ENCODE measurements at places on chromosomes 12 and 14.
A peak's percentile ranks its signal among the peaks of the same experiment; 100 is the strongest.

DNA sequence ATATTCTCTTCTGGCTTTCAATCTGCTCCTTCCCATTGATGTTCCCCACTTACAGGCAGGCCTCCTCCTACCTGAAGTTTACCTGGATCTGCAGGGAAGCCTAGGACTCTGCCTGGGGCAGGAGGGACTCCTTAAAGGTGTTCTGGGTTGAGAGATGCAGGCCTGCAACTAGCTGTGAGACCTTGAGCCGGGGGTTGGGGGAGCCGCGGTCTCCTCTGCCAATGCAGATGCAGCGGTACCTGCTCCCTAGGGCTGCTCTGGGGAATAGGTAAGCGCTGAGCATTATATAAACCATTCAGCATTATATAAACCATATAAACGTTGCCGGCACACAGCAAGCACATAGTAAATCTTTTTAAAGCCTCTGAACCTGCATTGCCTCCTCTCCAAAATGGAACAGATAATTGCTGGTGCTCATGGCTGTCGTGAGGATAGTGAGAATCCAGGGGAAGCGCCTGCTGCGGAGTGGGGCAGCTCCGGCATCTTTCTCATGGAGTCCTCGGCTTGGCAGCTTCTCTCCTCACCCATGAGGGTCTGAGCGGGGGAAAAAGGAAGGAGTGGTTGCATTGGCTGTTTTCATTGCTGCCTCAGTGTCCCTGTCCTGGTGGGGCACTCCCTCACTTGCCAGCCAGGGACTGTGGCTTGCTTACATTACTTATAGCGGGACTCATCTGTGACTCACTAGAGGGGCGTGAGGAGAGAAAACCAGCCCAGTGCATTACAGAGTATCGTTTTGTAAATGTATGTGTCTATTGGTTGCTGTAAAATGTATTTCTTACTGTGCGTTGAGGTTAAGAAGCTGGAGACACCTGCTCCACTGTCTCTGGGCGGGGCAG lies 12.5 kb upstream of the KRT80 start:
- DNase-seq = no peak

GRCh38 chr12:106760184-106760531 lies 14.3 kb upstream of the RIC8B start:
- DNase-seq = peak; percentile 43

DNA sequence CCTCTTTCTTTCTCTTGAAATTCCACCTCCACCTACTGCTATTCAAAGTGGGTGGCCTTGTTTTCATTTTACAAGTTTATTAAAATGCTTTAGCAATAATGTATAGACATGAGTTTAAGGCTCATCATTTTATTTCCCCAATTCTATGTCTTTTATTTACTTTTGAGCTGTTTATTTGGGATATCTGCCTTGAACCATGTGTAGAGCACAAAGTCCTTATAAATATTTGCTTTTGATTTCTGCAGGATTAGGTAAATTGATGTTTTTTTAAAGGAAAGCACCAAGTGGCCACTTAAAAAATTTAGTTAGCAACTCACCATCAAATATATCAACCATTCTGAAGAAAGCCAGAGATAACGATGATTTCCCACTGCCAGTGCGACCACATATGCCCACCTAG lies 39.8 kb upstream of the KCNJ8 start:
- no peak for DNase-seq

DNA sequence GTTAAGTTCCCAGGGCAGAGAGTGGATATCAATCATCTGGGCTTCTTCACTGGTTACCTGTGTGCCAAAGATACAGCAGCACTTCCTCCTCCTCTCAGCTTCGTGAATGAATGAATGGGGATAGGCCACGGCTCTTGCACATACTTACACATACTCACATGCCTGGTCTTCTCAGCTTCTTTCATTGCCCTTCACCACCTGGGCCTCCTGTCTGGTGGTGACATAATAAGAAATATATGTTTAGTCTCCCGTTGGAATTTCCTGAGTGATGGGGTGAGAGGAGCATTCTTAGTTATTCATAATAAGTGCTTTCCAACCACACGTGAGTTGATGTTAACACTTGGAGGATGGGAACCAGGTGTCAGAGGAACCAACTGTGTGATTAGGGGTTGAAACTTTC lies 268.1 kb upstream of the RMST start:
- no peak for DNase-seq

- DNase-seq = no peak
Measured at GRCh38 chr14:29235991-29236390, 469.4 kb downstream of the FOXG1 start.

- no peak for DNase-seq
Measured at GRCh38 chr12:115712676-115713075, 564.8 kb downstream of the MED13L start.

DNA sequence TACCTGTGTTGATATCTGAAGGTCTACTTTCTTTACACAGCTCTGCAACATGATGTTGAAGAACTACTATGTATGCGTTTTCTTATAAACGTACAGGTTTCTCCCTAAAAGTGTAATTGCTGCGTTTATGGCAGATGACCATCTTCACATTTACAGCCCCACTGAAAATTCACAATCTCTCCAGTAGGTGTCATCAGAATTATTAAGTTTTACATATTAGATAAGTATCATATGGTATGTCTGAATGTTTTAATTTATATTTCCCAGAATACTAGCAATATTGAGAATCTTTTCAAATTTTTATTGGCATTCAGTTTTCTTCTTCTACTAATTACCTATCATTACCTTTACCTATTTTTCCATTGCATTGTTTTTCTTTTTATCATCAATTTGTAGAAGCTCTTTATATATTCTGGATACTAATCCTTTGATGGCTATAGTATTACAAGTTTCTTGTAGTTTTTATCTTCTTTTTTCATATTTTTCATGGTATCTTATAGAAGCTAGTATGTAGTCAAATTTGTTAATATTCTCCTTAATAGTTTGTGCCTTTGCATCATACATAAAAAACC lies 123.5 kb downstream of the CAPZA3 start:
- DNase-seq = no peak

GRCh38 chr12:94721173-94721572 lies 70.8 kb upstream of the TMCC3 start:
- DNase-seq = no peak

DNA sequence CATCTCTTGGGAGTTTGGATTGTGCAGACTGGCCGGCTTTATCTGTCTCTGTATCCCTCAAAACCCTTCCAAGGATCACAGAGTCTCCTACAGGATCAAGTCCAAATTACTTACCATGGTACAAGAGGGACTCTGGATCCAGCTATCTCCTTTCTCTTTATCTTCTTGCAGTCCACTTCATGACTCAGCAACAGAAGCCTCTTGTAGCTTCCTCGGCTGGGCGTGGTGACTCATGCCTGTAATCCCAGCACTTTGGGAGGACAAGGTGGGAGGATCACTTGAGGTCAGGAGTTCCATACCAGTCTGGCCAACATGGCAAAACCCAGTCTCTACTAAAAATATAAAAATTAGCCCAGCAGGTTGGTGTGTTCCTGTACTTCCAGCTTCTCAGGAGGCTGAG lies 189.7 kb downstream of the BCAT1 start:
- DNase-seq = no peak

- DNase-seq = no peak
Measured at GRCh38 chr14:58712357-58712756, 74.6 kb downstream of the DACT1 start.

GRCh38 chr12:10097521-10097920 lies 1.3 kb downstream of the CLEC1A start:
- DNase-seq = no peak

GRCh38 chr14:30999038-30999773 lies 26.2 kb upstream of the AP4S1 start:
- no peak for DNase-seq

- no peak for DNase-seq
Measured at GRCh38 chr12:53064613-53065436, 14.4 kb downstream of the SPRYD3 start.

DNA sequence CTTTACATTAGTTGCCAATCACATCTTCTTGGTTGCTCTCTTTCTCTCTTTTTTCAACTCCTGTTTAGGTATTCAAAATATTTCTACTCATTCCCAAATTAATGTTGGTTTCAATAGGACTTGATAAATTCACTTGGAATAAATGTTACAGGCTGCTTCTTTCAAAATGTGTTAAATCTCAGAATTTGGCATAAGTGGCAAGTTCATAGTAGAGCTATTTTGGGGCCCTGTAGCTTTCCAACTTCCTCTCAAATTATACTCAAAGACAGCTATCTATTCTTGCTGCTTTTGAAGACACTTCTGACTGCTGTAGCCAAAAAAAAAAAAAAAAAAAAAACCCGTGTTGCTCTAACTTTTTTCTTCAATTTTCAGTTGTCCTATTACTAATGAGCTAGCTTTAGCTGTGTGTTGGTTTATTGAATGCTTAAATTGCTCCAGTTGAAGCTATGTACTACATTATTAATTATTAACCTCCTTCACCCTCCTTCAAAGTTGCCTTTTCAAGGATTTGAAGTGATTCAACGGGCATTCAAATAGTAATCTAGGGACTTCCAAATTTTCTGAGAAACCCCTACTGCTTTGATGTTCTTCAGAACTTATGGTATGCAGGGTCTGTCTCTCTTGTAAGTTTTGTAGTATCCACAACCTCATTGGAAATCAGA lies 554.6 kb upstream of the FLRT2 start:
- DNase-seq = no peak

DNA sequence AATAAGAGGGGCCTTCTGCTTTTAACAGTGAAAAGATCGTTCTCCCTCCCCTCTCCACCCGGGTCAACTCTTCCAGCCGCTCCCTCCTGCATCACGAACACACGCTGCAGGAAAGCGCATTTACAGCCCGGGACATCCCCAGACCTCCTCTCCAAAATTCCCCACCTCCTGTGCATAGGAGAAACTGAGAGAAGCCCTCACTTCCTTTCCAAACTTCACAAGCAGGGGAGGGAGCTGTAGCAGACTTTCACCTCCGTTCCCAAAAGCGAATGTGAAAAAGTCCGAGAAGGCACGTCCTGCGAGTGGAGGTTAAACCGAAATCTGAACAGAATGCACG lies 513 bp downstream of the BCAT1 start:
- DNase-seq = no peak

GRCh38 chr14:84477996-84478395 lies 1051.9 kb upstream of the FLRT2 start:
- no peak for DNase-seq

DNA sequence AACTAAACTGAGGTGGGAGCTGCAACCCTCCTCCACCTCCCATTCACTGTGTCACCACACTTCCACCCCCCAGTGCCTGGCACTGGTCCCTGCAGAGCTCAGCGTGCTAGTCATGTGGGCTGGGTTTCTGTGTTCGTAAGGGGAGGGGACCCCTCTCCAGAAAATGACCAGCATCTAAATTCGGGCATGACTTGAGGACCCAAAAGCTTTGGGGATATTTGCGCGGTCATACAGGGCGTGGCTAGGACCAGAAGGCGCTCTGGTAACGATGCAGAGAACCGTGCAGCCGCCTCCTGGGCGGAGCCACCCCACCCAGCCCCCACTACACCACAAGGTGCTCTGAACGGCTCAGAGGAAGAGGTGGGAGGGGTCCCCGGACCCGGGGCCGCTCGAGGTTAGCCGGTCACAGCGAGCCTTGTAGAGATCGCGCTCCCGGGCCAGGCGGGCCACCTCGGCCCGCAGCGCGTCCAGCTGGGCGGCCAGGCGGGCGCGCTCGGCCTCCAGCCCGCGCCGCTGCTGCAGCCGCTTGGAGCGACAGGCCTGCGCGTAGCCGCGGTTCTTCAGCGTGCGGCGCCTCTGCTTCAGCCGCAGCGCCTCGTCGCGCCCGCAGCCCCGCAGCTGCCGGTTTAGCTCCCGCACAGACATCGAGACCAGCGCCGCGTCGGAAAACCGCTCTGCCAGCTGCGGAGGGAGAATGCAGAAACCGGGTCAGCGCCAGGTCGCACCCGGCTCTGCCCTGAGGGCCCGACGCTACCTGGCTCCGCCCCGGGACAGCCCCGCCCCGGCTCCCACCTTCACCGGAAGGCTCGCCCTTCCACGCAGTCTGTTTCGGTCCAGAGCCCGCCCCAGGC lies 9.8 kb downstream of the CPNE6 start:
- peak; percentile 39 for DNase-seq

DNA sequence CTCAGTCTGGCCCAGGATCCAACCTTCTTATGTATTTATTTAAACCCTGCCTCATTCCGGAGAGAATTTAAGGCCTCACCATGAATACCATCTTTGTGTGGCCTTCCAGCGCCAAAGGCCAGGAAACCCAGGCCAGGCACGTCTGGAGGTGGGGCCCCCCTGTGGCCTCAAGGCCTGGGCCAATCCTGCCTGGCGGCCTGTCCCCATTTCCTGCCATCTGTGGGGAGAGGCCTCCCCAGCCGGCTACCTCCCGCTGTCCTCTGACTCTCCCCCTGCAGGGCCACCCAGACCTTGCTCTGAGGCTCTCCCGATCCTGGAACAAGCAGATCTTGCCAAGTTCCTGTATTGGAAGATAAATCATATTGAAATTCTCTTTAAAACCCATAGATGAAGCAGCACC lies 37.4 kb upstream of the MEG3 start:
- DNase-seq = no peak

- DNase-seq = no peak
Measured at GRCh38 chr14:61756135-61756534, 6.1 kb upstream of the SNAPC1 start.

All from midbrain (tissue), 1 donor.